ENCODE measurements at places on chromosomes 1 and 21.
A peak's percentile ranks its signal among the peaks of the same experiment; 100 is the strongest.

DNA sequence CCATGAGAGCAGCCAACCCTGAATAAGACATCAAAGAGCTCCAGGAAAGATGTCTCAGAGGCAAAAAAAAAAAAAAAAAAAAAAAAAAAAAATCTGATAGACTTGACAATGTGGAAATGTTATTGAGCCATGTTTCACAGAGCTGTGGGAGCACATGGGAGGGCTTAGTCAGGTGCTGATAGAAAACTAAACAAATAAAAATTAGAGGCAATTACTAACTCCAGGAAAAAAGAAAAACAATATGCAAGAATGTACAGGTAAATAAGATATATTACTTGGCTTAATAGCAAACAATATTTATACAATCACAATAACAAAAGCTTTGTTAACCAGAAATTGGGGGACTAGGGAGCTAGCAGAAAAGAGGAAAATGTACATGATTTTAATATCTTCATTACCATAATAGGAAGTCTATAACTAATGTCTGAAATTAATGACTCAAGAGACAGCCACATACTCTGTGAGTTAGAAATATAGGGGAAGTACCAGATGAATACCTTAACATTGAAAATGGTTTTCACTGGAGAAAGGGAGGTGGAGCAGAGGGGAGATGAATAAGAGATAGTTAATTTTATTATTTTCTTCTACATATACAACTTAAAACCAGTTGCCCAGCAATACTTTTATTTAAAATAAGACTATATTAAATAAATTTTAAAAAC, 16.9 kb upstream of the RGS16 start:
- DNase-seq, result no peak

DNA sequence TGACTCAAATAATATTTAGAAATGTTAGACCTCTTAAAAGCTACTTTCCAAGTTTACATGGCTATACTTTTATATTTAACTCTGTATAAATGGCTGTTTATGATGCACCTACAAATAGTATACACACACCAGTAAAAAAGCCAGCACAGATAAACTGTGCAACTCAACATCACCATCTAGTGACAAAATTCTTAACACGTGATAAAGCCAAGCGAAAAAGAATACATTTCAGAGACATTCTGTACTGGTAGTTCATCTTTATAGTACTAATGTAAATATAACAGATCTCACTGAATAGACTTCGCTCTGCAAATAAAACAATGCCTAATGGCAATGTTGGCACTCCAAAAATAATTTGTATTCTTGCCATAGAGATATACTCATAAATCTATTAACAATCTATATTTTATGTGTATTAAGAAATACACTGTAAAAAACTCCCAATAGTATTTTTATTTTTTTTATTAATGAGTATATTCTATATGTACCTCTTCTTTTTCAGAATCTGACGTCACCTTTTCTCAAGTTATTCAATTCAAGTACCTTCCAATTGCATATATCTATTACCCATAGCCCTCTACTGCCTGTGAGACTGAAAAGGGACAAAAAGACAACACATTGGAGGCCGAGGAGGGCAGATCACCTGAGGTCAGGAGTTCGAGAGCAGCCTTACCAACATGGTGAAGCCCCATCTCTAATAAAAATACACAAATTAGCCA, 100.2 kb downstream of the DPYD start:
- DNase-seq, result peak; percentile 22

- DNase-seq, result no peak
Observed at GRCh38 chr1:150568594-150568966, 10.8 kb downstream of the MCL1 start.

- no peak for DNase-seq
Observed at GRCh38 chr21:34782506-34783360, 113.9 kb downstream of the CLIC6 start.

GRCh38 chr1:54806931-54807611, 5.9 kb upstream of the TTC22 start:
- no peak for DNase-seq

DNA sequence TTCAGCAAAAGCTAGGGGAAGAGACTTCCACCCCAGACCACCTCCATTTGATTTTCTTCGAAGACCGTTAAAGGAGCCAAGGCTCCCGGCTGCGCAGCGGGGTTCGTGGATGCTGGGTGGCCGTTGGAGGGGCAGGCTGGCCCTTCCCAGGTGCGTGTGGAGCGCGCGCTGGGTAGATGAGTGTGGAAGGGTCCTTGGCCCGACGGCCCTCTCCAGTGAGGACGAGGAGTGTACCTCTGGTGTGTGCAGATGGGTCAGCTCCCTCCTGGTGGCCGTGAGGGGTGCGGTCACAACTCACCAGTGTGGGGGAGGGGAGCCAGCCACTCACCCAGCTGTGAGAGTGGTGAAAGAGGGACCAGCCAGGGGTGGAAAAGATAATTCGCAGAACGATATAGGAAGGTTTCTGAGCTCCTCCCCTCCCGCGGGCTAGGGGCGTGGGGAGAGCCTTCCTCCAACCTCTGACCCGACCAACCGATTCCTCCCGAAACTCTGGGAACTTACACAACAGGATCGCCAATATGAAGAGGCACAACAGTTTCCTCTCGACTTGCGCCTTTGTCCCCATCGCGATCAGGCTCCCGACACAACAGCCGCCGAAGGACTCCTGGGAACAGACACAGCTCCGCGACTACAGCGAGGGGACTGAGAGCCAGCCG, at the start of gene F11R:
Gene F11R, minus strand, starts transcription at position 644 of the 656 bp plus-strand sequence. Its CDS starts 79 bp downstream, at position 565.
- DNase-seq, result no peak

DNA sequence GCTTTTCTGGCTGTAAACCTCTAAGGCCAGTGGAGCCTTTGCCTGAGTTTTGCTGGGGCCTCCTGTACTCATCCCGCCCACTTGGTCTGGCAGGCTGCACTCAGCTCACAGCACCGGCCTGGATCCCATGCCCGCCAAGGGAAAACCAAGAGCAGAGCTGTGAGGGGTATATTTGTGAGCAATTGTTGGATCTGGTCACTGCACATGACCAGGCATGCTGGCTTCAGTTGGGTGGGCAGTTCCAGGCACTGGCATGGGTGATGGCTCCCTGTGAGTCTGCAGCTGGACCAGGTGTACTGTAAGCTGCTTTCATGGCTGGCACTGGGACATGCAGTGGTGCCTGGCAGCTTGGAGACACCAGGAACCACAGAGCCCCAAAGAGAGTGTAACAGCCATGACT, 563.1 kb upstream of the RGS18 start:
- DNase-seq, result no peak

- no peak for DNase-seq
Observed at GRCh38 chr1:46197560-46197963, 672 bp downstream of the POMGNT1 start.

- peak; percentile 22 for DNase-seq
Observed at GRCh38 chr21:31781737-31782136, 49.8 kb upstream of the SCAF4 start.

- no peak for DNase-seq
Observed at GRCh38 chr1:10168912-10169514, 41.4 kb upstream of the KIF1B start.

Data from right renal pelvis (tissue), 4 donors.